ENCODE measurements at places on chromosomes 5 and 9. TPM values are rescaled to one million over a fixed set of nuclear protein-coding genes. Genes with fewer than 3 reads are reported as not detected.

The NDUFAF2 gene
- 9.2 TPM for total RNA-seq

The RPL35 gene
- total RNA-seq: 1,053 TPM

The PCDHB9 gene
- total RNA-seq: 2.2 TPM

The NIPAL4 gene
- total RNA-seq: 0.12 TPM

The ZNF608 gene
- 31.0 TPM for total RNA-seq

The LPAR1 gene
- total RNA-seq: 155 TPM

The PSAT1 gene
- total RNA-seq: 127 TPM

The HAVCR1 gene
- not detected for total RNA-seq

The NDUFS4 gene
- total RNA-seq: 74.3 TPM

The OR1J1 gene
- not detected for total RNA-seq

The MOCS2 gene
- 31.6 TPM for total RNA-seq

The MARCOL gene
- not detected for total RNA-seq

The PPP3R2 gene
- not detected for total RNA-seq

The DOK3 gene
- 1.9 TPM for total RNA-seq

The FGFR4 gene
- total RNA-seq: 1.3 TPM

The PKD2L2 gene
- total RNA-seq: not detected

The PAEP gene
- total RNA-seq: not detected

The C9 gene
- 0.24 TPM for total RNA-seq

The DDX4 gene
- total RNA-seq: not detected

The PHF24 gene
- under 0.01 TPM for total RNA-seq

The HAVCR2 gene
- 0.16 TPM for total RNA-seq

The CDH10 gene
- total RNA-seq: 0.16 TPM

The FCHO2 gene
- total RNA-seq: 29.9 TPM

The RAB3C gene
- total RNA-seq: not detected

The PDE8B gene
- under 0.01 TPM for total RNA-seq

The ACSL6 gene
- under 0.01 TPM for total RNA-seq

The MEF2C gene
- total RNA-seq: 30.8 TPM

The CTXN3 gene
- total RNA-seq: not detected

The NUDCD2 gene
- total RNA-seq: 2.3 TPM

The NMUR2 gene
- not detected for total RNA-seq

The SLC4A9 gene
- not detected for total RNA-seq

The ZNF454 gene
- 0.85 TPM for total RNA-seq
